DMS 273 treated with DMSO at 0.1 percent for 48 hours (cell line): ENCODE measurements at places on chromosomes 3 and 15.

DNA sequence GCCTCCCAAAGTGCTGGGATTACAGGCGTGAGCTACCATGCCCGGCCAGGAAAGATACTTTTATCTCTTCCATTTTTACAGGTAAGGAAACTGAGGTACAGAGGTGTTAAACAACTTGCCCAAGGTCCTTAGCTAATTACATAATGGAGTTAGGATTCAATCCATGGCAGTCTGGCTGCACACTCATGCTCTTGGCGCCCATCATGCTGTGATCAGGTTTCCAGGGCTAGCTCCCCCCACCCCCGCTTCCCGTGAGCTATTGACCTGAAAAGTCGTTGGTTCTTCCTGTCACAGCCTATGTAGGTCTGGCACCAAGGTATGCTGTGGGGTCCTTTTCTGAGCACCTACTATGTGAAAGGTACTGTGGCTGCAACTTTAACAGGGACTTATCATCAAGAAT lies 55.9 kb upstream of the LARS2 start:
- no peak for DNase-seq

DNA sequence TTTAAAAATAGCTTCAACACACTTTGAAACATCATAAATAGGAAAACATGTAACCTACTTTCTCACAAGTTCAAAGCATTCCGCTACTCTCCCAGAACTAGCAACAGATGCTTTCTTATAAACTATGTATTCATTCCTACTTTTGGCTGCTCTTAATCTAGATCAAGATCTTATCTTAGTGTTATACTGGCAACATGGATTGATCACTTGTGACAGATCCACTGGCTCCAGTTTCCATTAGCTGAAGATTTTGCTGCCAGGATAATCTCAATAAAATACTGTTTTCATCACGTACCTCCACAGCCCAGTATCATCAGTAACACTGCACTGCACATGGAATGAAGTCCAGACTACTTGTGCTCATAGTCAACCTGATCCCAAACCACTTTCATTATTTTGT lies 491.7 kb upstream of the AGTR1 start:
- no peak for DNase-seq

DNA sequence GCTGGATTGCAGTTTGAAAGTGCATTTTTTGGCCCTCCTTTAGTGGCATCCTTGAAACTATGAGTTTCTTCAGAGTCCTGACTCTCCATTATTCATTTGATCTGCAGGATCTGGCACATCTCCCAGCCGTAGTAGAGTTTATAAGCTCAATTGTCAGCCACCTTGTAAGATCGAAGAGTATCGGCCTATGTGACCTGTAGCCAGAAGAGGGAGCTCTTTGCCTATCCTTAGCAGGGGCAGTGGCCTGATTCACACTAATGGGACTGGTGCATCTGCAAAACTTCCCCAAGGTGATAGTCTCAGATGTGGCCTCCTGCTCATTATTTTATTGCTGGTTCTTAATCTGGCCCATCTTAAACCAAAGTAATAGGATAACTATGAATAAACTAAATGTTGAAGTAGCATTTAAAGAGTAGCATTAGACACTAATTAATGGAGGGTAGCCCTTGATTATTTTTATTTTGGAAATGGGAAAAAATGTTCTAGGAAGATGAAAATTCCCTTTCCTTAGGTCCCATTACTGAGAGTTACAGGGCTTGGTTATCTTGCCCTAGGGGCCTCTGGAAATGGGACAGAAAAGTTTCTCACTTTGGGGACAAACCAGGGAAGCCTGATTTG lies 21.2 kb downstream of the GCSAM start:
- peak; percentile 18 for DNase-seq

GRCh38 chr3:163518065-163518464 lies 1560.2 kb downstream of the SI start:
- DNase-seq: no peak

- no peak for DNase-seq
Measured at GRCh38 chr3:181534781-181535221, 176.9 kb upstream of the SOX2 start.

- no peak for DNase-seq
Measured at GRCh38 chr3:184315543-184315867, 1.1 kb downstream of the EIF4G1 start.

GRCh38 chr3:107817076-107817475 lies 273.8 kb downstream of the CD47 start:
- no peak for DNase-seq

GRCh38 chr3:43874731-43875130 lies 184.0 kb downstream of the ABHD5 start:
- no peak for DNase-seq

- no peak for DNase-seq
Measured at GRCh38 chr3:38164643-38164951, 740 bp upstream of the OXSR1 start.

DNA sequence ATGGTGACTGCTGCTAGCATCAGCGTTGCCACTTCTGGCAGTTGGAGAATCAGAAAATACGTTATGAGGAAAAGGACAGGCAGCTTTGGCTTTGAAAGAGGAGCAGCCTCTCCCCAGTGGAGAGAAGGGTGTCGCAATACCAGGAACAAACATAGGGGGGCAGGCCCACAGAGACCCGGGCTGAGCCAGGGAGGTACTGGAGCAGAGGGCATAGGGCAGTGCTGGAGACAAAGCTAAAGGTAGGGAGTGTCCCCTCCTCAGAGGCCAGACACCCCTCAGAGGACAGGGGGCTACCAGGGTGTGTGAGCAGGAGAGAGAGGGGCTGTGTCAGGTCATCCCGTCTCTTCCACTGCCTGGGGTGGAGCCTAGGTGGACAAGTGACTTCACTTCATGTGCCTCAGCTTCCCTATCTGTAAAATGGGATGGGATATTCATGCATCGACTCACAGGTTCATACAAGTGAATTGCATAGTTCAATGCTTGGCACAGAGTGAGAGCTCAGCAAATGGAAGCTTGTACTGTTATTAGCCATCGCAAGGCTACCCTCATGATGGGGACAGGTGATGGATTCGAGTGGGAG lies 49.7 kb upstream of the LIMD1 start:
- DNase-seq: no peak

- no peak for DNase-seq
Measured at GRCh38 chr3:149384911-149385321, 7.5 kb upstream of the TM4SF1 start.

GRCh38 chr15:66877477-66878271 lies 175.6 kb downstream of the SMAD6 start:
- no peak for DNase-seq

GRCh38 chr3:18092726-18093125 lies 332.4 kb downstream of the SATB1 start:
- DNase-seq: no peak

DNA sequence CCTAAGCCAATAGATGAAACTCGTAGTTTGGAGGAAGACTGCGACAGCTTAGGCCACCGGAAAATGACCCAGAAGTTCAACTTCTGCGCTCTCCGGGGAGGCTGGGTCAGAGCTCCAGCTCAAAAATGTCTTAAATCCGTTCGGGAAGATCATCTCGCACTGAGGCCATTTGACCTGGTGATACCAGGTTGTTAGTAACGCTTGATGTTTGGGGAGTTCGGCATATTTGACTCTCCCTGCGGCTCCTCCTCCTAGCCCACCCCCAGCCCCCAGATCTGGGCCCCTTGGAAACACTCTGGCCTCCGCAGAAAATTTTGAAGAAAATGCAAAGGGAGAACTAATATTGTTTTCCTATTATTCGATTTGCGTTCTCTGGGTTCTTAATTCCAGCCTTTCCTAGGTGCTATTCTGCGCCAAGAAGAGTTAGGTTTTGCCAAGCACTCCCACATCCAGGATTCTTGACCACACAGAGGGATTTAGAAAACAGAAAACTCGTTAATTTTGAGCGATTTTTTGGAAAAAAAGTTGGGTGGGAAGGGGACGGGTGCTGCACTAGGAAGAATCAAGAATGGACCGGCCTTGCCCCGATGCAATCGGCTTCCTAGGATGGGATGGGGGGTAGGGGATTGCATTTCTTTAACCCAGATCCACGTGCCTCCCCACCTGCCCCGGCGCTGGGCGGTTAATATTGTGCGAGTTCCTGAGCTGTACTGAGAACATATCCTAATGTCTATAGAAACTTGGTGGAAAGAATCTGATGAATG lies 50.0 kb downstream of the ZIC4 start:
- DNase-seq: no peak

DNA sequence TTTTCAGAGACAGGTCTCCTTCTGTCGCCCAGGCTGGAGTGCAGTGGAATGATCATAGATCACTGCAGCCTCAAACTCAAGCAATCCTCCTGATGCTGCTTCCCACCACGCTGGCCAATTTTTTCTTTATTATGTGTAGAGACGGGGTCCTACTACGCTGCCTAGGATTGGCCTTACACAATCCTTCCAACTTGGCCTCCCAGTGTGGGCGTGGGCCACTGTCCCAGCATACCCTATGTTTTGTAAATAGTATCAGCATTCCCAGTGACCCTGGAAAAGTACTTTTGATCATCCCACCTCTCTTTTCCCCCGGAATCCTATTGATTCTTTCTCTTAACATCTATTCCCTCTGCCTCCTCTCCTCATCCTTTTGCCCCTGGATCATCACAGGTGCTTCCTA lies 36.9 kb downstream of the SLC28A2 start:
- no peak for DNase-seq

DNA sequence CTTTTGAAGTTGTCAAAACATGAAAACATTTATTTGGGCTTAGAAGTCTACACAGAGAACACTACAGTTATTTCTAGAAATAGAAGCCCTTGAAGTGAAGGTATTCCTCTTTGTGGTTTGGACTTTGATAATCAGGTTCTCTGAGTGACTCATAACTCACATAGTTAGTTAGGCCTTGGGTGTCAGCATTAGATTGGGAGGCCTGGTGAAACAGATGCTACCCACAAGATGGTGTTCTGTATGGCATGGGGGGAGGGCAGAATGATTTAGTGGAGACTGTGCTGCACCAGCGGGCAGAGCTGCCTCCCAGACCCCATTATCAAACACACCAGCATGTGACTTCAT lies 108.9 kb upstream of the ETV5 start:
- peak; percentile 24 for DNase-seq

DNA sequence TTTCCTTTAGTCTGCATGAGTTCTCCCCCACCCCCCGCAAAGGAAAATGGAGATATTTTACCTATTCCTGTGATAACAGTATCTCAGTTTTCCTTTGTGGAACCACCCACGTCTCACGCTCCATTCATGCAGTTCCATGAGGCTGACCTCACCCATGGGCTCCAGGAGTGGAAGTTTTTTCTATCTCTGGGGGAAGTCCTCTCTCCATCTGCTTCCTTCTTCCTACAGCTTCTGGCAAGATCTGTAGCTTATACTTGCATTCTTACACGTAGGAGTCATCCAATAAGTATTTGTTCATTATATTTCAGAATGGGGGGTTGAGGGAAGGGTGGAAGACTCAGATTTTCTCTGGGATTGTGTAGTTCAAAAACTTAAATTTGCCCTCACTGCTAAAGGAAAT lies 5.8 kb upstream of the GLCE start:
- no peak for DNase-seq

GRCh38 chr3:184539801-184540435 lies 21.7 kb upstream of the EPHB3 start:
- DNase-seq: no peak

- DNase-seq: peak; percentile 49
Measured at GRCh38 chr3:10463533-10464434, 41.6 kb downstream of the ATP2B2 start.

DNA sequence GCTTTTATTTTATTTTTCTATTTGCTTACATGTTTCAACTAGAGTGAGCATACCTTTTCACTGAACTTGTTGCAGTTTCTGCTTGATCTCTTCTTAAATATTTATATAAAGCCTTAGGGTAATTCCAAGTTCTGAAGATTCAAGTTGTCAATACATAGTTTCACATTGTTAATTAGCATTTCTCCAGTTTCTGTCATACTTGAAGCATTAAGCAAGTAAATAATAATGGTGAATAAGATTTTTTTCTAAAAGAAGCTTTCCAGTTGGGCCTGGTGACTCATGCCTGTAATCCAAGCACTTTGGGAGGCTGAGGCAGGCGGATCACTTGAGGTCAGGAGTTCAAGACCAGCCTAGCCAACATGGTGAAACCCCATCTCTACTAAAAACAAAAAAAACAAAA lies 53.9 kb downstream of the CALML4 start:
- no peak for DNase-seq

DNA sequence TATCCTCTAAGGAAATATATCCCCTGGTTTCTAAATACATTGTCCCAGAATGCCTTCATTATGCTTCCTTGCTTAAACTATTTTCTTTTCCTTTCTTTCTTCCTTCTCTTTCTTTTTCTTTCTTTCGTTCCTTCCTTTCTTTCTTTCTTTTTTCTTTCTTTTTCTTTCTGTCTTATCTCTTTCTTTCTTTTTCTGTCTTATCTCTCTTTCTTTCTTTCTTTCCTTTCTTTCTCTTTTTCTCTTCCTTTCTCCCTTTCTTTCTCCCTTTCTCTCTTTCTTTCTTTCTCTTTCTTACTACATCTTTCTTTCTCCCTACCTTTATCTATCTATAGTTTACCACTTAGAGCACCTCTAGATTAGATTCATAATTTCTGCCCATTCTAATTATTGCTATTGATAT lies 552.1 kb downstream of the PYDC2 start:
- no peak for DNase-seq

DNA sequence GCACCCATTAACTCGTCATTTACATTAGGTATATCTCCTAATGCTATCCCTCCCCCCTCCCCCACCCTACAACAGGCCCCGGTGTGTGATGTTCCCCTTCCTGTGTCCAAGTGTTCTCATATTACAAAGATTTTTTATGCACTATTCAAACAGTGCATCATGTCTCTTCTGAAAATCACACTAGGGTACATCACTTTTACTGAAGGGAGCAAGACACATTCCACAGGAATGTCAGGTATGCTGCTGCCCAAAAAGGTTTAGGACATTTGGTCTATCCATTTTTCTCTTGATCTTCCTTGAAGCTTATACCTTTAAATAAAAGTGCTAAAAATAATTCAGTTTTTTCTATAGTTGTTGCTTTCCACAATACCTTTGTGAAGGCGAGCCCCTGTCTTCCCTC lies 9.2 kb upstream of the EPHA3 start:
- DNase-seq: no peak

DNA sequence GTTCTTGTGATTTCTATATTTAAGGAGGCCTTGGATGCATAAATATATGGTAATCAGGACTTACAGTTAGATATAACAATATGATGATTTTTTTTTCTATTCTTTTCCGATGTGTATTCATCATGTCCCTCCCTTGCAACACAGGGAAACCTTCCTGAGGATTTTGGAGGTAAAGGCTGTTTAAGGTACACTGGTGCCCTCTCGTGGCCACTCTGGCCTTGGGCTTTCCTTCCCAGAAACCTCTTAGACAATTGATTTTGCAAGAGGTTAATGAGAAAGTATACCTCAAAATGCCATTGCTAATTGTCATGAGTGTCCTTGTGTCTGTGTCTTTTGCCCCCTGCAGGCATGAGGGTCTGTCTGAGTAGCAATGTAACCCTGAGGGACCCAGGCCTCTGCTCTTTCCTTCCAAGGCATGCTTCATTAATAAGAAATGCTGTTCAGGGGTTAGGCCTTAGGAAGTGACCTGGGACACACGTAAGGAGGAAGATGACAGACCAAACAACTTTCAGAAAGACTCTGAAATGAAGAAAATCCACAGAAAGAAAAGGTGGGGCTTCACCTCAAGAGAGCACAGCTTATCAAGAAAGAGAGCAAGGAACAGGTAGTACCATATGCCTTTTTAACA lies 70.3 kb upstream of the PPP2R3A start:
- peak; percentile 51 for DNase-seq

GRCh38 chr15:44132057-44132456 lies 63.0 kb downstream of the FRMD5 start:
- no peak for DNase-seq

GRCh38 chr3:123124971-123125370 lies 58.1 kb downstream of the PDIA5 start:
- DNase-seq: no peak
